Stimulated activated CD8-positive, alpha-beta memory T cell treated with anti-CD3 and anti-CD28 coated beads, Interleukin-7, amount 100 ng/mL, for 1 hour (primary cell): ENCODE measurements at places on chromosomes 4 and X.

DNA sequence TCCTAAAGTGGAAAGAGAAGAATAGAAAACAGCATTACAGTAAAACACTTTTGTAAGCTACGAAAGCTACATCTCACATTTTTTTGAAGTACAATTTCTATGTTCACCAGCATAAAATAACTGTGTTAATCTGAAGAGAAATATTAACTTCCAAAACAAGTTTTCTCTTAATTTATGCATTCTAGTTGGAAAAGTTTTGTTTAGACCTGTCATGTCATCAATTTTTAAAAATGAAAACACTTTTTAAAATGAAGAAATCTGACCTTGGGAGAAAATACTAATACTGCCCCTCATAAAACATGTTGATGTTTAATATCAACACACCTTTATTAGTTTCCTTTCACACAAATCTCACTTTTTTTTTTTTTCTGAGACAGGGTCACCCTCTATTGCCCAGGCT, 45.2 kb downstream of the CCDC158 start:
- DNase-seq: no peak

- no peak for DNase-seq
Measured at GRCh38 chr4:178026999-178027398, 584.8 kb upstream of the AGA start.

DNA sequence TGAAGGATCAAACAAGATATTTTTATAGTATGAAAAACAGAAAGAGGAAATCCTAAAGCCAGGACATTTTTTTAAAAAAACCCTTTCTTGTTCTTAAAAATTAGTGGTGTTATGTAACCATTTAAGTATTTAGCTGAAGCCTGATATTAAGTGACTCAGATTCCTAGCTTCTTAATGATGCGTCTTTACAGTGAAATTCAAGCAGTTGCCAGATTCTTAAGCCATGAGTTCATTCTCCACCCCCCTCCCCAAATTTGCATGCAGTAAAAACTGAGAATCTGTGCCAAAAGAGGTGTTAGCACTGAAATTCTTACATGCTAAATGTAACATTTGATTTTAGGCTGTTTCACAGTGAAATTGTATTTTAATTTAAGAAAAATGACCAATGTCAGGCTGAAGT, 180.8 kb downstream of the RAPGEF2 start:
- DNase-seq: no peak

DNA sequence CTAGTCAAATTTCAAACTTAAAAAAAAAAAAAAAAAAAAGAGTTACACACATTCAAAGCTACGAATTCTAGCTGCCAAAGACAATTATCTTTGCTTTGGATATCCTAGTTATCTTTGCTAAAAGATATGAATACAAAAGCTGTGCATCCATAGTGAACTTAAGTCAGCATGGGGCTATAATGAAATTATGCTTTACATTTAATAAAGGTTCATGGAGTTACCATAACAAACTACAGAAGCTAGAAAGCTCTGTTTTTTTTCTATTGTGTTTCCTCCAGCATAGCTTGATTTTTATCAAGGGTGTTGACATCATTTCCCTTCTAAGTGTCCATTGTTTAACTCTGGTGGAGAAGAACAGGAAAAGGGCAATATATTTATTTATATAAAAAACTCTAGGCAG, 234.1 kb downstream of the ANKRD50 start:
- DNase-seq: no peak

DNA sequence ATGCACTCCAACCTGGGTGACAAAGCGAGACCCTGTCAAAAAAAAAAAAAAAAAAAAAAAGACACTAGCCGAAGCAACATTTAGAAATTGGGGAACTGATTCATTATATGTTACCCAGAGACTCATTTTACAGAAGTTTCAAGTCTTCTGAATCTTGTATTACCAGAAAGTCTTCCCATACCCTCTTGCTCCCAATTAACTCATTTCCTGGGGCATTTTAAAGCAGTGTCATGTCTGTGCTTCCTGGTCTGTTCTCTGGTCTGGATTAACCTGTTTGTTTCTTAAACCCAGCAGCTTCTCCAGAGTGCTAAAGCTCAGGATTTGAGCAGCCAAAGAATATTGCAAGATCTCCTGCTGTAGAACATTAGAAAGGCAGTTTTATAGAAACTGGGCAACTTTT, 43.7 kb downstream of the FRMPD3 start:
- DNase-seq: no peak

DNA sequence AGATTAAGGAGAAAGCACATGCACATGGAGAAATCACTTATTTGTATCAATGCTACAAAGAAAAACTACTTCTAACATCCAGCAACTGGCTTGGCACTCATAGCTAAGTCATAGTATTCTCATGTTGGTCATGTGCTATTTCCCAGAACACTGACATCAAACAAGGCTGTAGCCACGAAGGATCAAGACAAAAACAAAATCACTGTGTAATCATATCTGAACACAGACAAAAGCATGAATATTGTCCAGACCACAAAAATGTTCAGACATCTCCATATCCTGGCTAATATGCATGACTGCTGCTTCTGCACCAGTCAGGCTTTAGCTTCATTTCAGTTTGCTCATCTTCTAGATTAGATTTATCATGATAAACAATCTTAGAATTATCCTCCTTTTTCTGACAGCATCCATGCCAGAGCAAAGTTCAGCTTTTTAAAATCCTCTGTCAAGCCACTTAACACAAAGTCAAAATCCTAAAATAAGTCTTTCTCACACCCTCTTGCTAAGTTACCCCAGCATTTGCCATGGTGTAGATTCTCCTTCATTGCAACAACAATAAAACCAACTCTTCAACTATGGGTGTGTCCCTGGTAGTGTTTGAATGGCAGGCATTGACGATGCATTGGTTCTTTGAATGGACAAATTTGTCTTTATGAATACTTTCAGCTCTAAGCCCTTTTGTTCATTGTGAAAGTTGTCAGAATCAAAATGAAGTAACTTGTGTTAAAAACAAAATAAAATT, 39.1 kb upstream of the NPFFR2 start:
- DNase-seq: no peak

GRCh38 chr4:169251291-169252235, 19.2 kb downstream of the SH3RF1 start:
- no peak for DNase-seq

DNA sequence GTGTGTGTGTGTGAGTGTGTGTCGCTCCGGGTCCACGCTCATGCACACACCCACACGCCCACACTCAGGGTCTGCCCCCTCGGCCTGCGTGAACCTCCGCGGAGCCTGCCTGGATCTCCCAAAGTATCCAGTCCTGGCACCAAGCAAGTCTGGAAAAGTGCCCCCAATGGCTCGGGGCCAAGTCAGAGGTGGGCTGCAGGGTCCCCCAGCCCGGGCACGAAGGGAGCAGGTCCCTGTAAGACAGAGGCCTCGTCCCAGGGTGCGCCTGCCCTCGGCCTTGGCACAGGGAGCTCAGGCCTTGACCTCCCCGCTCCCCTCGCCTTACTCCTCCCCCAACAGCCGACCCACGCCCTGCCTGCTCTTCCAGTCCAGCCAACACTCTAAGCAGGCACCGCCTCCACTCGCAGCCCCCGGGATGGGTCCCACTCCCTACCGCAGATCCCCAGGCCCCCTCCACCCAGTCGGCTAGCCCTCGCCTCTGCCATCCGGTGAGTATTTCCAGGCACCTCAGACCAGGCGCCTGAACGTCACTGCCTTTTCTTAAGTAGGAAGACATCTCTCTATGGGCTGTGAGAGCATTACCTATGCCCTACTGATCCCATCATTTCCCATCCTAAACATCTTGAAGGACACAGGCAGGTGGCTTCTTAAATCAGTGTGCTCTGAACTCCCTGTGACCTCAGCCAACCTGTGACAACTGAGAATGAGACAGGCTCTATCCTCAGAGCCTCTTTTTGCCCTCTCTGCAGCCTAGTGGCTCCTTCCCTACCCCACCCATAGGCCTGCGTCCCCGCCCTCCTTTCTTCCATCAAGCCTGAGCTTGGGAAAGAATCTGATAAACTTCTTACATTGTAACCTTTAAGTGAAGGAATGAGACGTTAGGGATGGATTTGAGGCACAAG, 704 bp downstream of the FAM114A1 start:
- no peak for DNase-seq

DNA sequence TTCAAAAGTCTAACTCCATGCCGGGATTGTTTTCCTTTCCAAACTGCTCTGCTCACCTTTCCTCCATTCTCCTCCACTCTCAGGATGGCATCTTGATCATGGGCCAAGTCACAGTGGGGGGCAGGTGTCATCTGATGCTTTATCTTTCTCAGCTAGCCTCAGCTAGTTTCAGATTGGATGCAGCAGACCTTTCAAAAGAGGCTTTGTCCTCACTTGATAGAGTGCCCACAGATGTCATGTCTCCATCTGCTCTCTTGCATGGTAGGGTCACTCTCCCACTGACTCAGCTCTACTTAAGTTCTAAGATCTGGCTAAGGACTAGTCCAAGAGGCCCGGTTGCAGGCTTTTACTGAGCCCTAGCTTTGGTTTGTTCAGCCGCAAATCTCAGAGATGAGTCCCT, 341.8 kb upstream of the GALNT7 start:
- no peak for DNase-seq

DNA sequence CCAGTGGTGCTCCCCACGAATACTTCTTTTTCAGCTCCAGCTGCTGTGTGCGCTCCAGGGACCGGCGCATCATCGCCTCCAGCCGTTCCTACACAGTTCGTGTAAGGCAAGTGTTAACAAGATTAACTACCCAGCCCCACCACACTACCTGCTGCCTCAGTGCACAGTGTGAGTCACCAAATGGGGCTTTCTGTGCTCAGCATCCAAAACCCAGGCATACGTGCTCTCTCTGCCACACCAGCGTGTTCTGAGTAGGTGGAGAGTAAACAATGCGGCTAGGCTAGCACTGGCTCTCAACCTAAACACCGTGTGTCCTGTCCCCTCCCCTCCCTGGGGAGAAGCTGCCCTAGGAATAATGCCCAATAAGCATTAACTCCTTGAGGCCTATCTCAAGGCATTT, 60.0 kb downstream of the MAP7D2 start:
- no peak for DNase-seq

GRCh38 chr4:138414202-138414601, 172.1 kb upstream of the SLC7A11 start:
- no peak for DNase-seq

DNA sequence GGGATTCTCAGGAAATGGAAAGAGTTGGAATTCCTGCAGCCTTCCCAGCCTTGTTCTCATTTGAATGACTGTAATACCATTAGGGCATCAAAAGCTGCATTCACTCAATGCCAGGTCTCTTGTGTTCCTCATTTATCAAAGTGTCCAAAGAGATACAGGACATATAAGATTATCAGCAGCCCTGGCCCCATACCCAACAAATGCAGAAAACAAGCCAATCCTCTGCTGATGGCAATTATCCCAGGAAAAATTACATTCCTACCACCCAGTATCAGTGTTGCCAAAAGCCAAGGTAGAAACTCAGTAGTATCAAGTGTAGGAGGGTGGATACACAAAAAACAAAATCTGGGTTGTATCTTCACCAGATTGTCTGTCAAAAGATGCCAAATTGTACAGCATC, 18.5 kb upstream of the ASB5 start:
- no peak for DNase-seq

DNA sequence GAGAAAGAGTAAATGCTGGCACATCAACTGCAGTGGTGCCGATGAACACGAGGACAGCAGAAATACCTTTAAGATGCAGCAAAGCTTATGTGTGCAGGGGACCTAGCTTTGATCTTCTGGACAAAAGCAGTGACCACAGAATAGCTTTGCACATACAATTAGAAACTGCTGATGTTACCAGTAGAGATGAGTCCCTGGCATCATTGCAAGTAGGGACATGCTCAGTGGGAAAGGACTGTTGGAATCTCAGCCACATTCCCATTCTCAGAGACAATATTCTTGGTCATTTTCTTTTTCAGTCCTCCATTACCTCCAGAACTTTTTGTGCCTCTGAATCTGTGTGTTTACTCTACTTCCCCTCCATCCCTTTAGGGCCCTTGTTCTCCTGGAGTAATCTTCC, 16.9 kb upstream of the PDLIM3 start:
- no peak for DNase-seq

DNA sequence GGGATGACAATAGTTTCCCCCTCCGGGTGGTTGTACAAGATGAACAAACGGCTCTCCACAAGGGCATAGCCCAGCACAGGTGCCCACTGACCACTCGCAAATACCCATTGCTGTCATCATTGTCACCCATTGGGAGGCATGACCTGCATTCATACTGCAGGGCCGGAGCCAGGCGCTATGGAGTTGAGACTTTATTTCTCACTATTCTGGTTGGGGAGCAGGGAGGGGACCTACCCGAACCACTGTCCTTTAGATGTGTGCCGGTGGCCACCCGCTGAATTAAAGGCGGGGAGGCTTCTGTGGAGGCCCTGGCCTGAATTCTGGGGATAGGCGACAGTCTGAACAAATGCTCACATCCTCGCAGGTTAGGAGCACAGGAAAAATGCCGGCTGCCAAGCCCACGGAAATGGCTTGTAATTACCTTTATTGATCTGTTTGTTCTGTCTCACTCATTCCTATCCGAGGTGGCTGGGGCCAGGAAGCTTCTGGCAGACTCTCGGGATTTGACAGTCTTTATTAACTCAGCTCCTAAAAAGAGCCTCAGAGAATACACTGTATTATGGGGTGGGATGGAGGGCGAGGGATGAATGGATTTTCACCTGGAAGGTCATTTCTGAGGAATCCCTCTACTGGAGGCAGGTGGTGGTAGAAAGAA, 125.1 kb upstream of the PSAPL1 start:
- no peak for DNase-seq

- no peak for DNase-seq
Measured at GRCh38 chr4:20337261-20337664, 85.6 kb downstream of the SLIT2 start.

- no peak for DNase-seq
Measured at GRCh38 chr4:64796581-64796980, 387.3 kb upstream of the TECRL start.

DNA sequence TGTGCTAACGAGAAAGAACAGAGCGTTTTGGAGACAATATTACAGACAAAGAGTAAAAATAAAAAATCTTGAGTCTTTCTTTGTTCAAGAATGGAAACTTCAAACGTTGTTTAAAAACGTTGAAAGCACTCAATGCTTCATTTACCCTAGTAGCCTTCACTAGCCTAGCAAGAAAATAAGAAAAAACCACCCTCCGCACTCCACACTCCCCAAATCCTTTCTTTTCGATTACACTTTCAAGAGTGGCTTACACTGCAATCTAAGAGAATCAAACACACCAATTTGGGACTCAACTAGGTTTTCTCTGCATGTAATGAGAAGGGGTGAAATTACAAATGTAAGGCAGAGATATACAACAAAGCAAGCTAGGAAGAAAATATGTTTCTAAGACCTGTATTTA, 4.7 kb downstream of the TMSB4X start:
- no peak for DNase-seq

DNA sequence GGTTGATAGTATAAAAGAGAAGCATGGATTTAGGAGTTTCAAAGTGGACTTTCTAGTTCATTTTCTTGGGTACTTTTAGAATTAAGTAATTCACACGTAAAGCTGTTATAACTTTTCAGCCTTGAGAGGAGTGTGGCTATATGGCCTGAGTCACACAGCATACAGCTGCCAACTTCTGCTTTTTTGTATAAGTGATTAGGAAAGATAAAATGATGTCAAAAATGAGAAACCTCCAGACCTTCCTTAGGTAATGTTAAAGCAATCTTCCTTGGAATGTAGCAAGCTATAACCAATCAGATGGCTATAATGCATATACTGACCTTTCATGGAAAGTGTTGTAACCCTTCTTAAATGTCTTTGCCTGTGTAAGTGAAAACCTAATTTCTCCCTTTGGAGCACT, 39.2 kb downstream of the RAB40AL start:
- DNase-seq: no peak
